ENCODE measurements at places on chromosomes 4 and X. TPM values are rescaled to one million over a fixed set of nuclear protein-coding genes. Genes with fewer than 3 reads are reported as not detected.
A peak's percentile ranks its signal among the peaks of the same experiment; 100 is the strongest.

MAGIX gene
- total RNA-seq, result 1.4 TPM

NUP62CL gene
- 1.5 TPM for total RNA-seq

SLC7A11 gene
- 0.05 TPM for total RNA-seq

DNA sequence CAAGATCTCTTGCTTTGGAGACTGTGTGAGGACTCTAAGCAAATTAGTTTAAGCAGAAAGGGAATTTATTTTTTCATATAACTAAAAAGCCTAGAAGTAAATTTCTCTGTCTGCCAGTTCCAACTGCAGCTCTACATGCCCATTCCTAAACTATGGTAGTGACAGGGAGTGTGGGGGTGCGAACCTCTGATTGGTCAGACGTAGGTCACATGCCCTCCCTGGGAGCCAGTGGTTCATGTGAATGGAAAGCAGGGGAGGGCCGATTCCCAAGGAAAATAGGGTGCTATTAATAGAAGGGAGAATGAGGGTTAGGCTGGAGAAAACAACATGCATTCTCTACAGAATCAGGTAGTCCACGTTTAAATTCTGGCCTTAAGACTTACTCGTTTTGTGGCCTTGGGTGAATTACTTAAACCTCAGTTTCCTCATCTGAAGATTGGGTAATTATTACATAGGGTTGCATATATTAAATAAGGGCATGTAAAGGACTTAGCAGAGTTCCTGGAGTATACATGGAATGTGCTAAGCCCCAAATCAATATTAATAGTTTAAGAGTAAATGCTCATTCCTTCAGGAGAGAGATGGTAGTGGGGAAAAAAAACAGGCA lies 7.2 kb downstream of the RAB33B start:
- DNase-seq, result no peak
- no peak overlapping the region for H3K4me3 ChIP-seq
- H3K4me1 ChIP-seq, result peaks cover 2% of the 10 kb centered on the region
- H3K27ac ChIP-seq, result no peak overlapping the region

- H3K4me3 ChIP-seq, result no peak overlapping the region
- H3K4me1 ChIP-seq, result no peaks in the 10 kb centered on the region
- no peaks in the 10 kb centered on the region for H3K27me3 ChIP-seq
- no peak for DNase-seq
- no peaks in the 10 kb centered on the region for H3K36me3 ChIP-seq
These were observed 416.4 kb downstream of the CCSER1 start for GRCh38 chr4:90543419-90544170.

MAGEA6 gene
- not detected for total RNA-seq

DNA sequence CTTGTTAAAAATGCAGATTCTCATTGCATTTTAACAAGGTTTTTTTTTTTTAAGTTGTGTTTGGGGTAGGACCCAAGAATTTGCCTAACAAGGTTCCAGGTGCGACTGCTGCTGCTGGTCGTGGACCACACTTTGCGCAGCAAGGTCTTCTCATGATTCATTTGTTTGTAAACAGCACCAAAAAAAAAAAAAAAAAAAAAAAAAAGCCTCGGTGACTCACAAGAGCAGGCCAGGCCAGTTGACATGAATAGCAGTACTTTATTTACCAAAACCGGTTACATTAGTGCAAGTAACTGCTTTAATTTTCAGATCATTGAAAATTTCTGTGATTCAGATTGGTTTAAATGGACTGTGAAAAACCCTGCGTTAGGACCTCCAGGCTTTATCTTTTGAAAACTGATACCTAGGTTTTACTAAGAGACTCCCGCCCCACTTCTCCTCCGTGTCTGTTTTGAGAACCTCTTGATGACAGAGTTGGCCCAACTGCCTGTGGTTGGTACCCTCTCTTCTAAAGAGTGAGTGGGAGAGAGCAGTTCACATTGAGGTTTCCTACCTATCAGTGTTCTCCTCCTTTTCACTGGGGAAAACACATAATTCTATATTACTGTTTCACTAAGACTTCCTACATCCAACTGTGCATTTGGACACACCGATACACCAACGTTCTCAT lies 86.2 kb downstream of the PHEX start:
- no peak overlapping the region for H3K27ac ChIP-seq
- H3K36me3 ChIP-seq, result no peaks in the 10 kb centered on the region
- no peaks in the 10 kb centered on the region for H3K4me1 ChIP-seq
- H3K27me3 ChIP-seq, result no peaks in the 10 kb centered on the region
- no peak overlapping the region for H3K4me3 ChIP-seq

GRCh38 chr4:155248002-155248896 lies 39.8 kb downstream of the NPY2R start:
- no peaks in the 10 kb centered on the region for H3K27me3 ChIP-seq
- H3K36me3 ChIP-seq, result no peaks in the 10 kb centered on the region
- no peak overlapping the region for H3K27ac ChIP-seq
- no peak for DNase-seq

- H3K4me3 ChIP-seq, result no peak overlapping the region
- no peaks in the 10 kb centered on the region for H3K36me3 ChIP-seq
- no peaks in the 10 kb centered on the region for H3K27me3 ChIP-seq
- DNase-seq, result no peak
- no peaks in the 10 kb centered on the region for H3K4me1 ChIP-seq
These were observed 114.6 kb upstream of the CBR4 start for GRCh38 chr4:169124661-169125060.

- H3K27ac ChIP-seq, result no peak overlapping the region
- peaks cover 1% of the 10 kb centered on the region for H3K4me1 ChIP-seq
- no peak overlapping the region for H3K4me3 ChIP-seq
- no peaks in the 10 kb centered on the region for H3K27me3 ChIP-seq
- no peaks in the 10 kb centered on the region for H3K36me3 ChIP-seq
These were observed 60.6 kb downstream of the HTRA3 start for GRCh38 chr4:8329859-8330761.

DNA sequence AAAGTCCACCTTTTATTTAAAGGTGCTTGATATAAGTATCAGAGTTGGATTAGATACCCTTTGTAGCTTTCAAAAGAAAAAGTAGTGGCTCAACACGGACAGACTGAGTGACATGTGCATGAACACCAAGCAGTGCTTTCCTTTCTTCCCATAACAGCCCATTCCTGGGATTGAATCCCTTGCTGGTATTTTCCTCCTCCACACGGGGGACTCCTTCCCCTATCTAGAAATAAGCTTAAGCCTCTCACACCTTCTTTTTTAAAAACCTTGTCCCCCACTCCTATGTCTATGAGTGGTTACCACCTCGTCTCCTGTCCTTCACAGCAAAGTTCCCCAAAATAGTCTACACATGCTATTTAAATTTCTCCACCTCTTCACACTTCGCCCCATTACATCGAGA lies 5.1 kb downstream of the AP1S2 start:
- no peaks in the 10 kb centered on the region for H3K36me3 ChIP-seq
- H3K4me1 ChIP-seq, result no peaks in the 10 kb centered on the region
- H3K27ac ChIP-seq, result no peak overlapping the region
- no peak overlapping the region for H3K4me3 ChIP-seq
- no peak for DNase-seq
- no peaks in the 10 kb centered on the region for H3K27me3 ChIP-seq

GRCh38 chr4:74320559-74321118 lies 12.4 kb downstream of the EPGN start:
- no peaks in the 10 kb centered on the region for H3K4me1 ChIP-seq
- no peaks in the 10 kb centered on the region for H3K27me3 ChIP-seq
- no peak overlapping the region for H3K4me3 ChIP-seq
- no peaks in the 10 kb centered on the region for H3K36me3 ChIP-seq
- no peak overlapping the region for H3K27ac ChIP-seq

GRCh38 chr4:130356873-130357272 lies 1260.9 kb downstream of the C4orf33 start:
- H3K4me3 ChIP-seq, result no peak overlapping the region
- no peak overlapping the region for H3K27ac ChIP-seq
- no peaks in the 10 kb centered on the region for H3K27me3 ChIP-seq
- H3K4me1 ChIP-seq, result no peaks in the 10 kb centered on the region

DNA sequence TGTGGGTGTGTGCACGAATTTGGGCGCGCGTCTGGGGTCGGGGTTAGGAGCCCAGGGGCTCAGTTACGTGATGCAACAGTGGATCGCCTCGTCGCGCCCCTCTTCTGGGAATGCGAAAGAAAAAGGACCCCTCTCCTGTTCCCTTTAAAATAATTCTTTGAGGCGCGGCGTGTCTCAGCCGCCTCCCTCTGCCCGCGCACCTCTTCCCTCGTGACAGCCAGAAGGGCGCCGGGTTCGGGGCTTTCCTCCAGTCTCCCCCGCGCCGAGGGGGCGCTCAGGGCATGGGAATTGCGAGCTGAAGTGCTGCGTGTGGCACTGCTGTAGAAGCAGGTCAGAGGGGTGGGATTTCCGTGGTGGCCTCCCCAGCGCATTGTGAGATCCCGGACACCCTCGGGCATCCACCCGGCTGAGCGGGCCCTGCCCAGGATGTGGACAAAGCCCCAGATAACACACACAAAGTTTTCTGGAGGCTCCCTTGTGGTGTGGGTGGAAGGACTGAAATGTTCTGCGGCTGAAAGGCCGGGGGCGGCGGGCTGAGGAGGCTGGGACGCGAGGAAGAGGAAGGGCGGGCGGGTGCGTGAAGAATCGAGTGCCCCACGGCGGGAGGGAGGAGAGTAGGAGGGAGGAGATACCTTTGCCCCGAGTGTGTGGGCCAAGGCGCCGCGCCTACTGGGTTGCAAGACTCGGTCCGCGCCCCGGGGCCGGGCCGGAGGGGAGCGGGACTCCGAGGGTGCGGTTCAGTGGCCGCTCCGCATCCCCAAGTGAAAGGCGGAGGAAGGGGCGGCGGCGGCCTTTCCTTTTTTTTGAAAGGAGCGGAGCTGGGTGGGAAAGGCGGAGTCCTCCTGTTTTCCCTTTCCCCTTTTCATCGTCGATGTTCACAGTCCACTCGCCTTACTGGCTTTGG lies 752 bp downstream of the SEPTIN11 start:
- H3K4me1 ChIP-seq, result peaks cover 10% of the 10 kb centered on the region
- peak; percentile 61 for DNase-seq
- peak overlapping the region; percentile 85 for H3K27ac ChIP-seq
- no peaks in the 10 kb centered on the region for H3K36me3 ChIP-seq
- H3K4me3 ChIP-seq, result peak overlapping the region; percentile 66

Measured in ovary (tissue), 10 donors.